Amygdala (tissue), 56 donors: ENCODE measurements at places on chromosomes 11 and 22.
A peak's percentile ranks its signal among the peaks of the same experiment; 100 is the strongest.

- no peak for DNase-seq
Measured at GRCh38 chr22:43867839-43868635, 5.7 kb upstream of the SULT4A1 start.

DNA sequence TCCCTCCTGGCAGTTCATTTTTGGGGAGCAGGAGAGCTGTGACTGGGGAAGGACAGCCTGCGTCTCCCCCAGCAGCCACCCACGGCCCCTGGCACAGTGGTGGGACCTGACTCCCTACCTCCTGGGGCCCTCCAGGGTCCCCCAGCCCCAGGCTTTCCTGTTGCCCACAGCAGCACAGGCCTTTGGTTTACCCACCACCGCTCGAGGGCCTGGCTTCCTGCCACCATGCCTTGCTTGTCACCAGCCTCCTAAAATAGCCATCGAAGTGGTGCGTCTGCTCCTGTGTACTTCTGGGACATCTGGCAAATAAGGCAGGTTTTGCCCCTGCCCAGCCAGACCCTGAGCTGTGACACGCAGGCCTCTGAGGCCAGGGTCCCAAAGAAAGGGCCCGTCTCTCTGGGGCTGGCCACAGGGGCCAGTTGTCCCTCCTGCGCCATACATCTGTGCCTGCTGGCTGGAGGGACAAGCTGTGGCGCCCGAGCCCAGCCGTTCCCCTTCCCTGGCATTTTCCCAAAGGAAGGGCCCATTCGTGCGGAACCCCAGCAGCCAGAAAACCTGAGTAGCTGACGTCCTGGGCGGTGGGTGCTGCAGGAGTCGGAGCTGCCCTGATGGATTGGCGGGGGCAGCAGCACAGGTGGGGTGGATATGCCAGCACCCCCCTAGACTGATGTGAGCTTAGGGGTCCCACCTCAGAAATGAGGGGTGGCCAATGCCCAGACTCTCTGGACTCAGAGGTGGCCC lies 14.6 kb downstream of the PHLDA2 start:
- DNase-seq, result no peak

DNA sequence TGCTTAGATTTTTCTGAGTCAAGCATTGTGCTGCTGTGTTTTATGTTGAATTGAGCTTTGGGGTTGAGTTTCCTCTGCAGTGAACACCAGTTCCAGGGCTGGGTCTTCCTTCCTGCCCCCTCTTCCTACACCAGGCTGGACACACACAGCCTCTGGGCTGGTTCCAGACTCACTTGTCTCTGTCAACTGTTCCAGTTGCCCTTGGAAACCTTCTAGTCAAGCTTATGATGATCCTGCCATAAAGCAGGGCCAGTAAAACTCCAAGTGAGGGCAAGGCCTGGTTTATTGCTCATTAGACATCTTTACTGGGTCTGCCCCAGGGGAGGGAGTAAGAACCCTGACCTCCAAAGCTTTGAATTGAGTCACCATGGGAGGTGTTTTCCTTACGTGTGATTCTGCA lies 61.1 kb downstream of the KIAA1671 start:
- no peak for DNase-seq

DNA sequence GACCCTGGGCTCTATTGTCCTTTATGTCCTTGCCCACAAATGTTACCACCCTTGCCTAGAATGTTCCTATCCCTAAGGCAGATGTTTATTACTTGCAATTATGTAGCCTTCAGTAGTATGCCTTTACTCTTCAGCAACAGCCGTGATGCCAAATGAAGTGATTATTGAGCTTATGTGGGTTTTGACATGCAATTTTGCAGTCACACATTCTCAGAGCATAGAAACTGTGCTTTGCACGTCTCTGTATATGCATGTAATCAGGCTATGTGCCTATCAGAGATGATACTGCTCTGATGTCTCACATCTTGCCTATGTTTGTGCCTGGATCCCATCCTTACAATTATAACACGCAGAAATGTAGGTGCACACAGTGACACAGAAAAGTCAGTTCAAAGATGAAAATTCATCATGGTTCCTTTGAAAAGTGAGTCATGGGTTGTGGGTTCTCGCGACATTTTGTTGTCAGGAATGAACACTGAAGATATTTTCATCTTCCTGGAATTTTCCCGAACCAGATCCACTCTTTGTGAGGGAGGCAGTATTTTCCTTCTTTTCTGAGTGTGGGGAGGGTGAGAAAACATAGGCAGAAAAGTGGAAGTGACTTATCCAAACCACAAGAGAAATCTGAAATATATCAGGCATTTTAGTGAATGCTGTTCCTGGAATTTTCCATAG lies 81.1 kb downstream of the BMAL1 start:
- DNase-seq, result no peak

GRCh38 chr11:65643971-65644370 lies 6.1 kb downstream of the SIPA1 start:
- DNase-seq, result no peak

- DNase-seq, result no peak
Measured at GRCh38 chr11:100190395-100190794, 496.7 kb upstream of the ARHGAP42 start.

DNA sequence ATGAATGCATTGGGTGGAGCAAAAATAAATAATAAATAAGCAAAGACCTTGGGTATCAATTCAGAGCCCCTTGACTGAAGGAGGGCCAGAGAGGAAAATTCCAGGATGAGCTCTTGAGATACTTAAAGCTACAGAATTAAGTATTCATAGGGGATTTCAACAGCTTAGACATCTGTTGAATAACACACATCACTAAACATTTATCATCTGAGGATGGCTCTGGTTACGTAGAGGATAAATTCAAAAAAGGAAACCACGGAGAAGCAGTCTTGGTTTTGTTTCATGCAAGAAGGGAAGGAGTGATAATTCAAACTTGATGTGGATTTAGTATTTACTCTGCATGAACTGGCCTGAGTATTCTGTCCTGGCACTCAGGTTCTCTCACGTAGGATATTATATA lies 29.8 kb downstream of the ARHGAP42 start:
- DNase-seq, result no peak

DNA sequence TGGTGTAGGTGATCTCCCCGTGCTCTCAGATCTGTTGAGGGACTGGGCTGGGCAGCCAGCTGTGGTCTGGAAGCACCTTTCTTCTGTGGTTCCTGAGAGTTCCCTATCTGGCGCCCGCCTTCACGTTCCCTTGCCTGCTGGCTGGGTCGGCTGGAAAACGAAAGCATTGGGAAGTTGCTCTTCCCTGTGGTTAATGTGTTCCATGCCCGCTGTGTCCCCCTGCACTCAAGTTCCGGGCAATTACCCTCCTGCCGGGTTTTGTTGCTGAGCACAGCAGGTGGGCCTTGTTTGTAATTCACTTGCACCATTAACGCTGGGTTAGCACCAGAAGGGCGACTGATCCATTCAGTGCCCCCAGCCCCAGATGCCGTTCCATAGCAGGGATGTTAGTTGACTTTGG lies 134.1 kb downstream of the GRIK4 start:
- DNase-seq, result no peak

DNA sequence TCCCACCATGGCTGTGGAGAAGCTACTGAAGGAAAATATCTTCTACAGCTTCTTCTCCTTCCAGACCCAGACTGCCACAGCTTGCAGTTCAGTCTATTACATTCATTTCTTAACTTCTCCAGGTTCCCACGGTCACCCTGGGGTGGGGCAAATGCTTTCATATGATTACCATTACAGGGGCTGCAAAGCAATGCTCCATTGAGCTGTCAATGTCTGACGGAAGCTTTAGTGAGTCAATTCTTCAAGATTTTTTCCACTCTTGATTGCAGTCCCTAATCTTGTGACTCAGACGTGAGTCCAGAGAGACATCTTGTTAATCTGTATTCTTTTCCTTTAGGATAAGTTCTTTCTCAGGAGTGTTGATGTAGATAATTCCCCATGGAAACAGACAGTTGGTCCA lies 233.4 kb upstream of the DDI1 start:
- no peak for DNase-seq

GRCh38 chr11:11746449-11746848 lies 95.3 kb upstream of the USP47 start:
- no peak for DNase-seq

DNA sequence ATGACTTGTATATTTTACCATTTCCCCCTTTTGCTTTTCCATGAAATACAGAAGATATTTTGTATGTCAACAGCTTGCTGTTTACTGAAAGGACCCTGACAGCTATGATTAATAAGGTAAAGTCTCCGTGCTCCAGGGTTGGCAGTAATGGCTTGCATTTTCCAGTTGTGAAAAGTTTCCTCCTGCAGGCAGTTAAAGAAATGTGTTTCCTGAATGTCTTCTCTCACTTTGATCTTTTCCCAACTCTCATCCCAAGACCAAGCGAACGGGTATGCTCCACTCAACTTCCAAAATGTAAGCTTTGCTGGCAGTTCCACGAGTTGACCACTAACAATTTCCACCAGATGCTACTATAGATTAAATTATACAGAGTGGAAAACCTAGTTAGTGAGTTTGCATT lies 8.9 kb downstream of the FIBIN start:
- DNase-seq, result no peak

DNA sequence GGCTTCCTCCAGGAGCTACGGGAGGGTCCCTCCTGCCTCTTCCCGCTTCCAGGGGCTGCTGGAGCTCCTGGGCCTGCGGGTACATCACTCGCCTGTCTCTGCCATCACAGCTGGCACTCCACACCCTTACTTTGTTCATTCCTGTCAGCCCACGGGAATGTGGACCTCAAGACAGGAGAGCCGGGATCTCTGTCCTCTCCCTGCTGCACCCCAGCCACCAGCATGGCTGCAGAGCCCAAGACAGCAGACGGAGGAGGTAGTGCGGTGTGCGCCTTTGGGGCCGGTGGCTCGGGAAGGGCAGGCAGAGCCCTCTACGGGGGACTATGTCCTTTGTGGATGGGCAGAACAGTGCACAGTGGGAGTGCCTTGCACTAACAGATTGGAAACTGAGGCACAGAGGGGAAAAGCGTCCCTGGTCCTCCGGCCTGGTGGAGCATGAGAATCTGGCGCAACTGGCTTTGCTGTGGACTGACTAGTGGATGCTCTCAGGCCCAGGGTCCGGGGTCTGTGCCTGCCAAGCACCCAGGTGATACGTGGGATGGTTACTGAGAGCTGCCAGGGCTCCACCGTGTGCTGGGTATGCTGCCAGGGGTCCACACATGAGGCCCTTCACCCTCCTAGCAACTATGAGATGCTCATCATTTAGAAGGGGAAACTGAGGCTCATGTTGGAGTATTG lies 47.3 kb downstream of the IGF2 start:
- no peak for DNase-seq

DNA sequence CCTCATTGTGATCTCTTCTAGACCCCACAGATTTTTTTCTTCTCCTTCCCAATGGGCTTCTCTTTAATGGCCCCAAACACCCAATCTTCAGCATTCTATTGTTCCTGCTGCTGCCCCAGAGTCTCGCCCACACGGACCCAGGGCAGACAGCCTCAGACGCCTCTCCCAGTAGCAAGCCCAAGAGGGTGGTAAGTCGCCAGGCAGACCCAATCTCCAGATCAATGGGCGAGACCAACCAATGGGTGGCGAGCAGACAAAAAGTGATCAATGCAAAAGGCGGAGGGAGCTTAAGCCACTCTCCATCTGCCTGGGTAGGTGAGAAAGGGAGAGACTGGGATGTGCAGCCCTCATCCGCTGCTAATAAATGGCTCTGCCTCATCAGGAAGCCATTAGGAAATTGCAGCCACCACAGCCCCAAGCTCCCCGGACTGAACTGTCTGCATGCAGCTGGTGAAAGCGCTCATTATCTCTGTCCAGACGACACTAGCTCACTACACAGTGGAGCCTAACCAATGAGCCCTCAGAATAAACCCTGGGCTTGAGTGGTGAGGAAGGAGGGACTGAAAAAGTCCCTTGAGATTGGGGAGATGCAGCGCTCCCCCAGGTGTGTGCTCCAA lies 81.8 kb downstream of the ETS1 start:
- peak; percentile 21 for DNase-seq

- no peak for DNase-seq
Measured at GRCh38 chr11:102291831-102292230, 25.5 kb upstream of the BIRC3 start.

DNA sequence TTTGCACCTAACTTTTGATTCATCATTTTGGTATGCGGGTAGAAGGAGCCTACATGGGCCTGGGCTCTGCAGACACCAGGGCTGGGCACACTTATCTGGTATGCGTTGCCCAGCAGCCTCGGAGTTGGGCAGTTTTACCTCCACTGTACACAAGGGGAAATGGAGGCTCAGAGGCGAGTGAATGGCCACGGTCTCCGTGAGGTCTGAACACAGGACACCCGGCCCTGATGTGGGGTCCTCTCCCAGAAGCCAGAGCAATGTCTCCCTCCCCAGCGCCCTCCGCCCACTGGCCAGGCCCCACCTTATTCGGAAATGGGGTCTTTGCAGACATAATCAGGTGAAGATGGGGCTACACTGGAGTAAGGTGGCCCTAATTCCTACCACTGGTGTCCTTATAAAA lies 43.7 kb downstream of the OSBPL5 start:
- DNase-seq, result no peak

- no peak for DNase-seq
Measured at GRCh38 chr11:128796270-128796669, 70.8 kb downstream of the KCNJ1 start.

DNA sequence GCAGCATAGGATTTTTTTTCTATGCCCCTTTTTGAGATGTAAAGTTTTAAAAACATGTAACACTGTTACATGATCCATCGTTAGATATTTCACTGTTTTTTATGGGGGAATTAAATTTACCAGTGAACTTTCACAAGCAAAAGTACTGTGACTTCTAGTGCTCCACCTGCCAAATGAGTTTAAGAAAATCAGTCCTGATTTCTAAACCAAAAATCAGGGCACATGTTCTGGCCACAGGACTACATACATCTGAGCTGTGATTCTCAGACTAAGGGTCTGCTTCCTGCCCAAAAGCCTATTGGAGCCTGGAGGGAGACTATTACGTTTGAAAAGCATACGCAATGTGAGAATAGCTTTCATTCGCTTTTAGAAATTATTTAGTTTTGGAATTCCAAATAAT lies 22.5 kb downstream of the TMPRSS13 start:
- no peak for DNase-seq

DNA sequence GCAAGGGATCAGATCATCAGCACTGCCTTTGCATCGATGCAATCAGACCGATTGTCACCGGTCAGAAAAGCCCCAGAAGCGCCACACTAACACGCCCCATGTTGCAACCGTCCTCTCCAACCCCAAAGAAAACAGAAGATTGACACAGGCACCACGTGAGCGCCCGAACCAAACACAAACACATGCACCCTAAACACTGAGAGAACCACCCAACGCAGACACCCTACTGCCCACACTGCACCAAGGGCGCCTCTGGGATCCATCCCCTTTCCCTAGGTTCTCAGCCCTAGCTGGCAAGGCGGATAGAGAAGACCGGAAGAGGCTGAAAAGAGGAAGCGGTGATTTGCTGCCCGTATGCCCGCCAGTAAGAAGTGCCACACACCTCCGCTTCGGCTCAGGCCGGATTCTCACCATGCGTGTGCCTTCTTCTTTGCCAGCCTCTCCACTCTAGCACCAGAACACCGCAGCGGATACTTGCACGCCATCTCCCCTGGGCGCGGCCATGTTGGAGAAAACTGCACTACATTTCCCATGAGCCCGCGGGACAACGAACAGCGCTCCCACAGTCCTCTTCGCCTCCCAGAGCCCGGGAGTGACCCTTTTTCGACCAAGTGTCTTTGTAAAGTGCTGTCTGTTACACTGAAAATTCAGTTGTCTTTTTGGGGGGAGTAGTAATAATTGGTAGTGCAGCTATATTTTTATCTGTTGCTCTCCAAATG lies at the start of gene ALKBH8:
Gene ALKBH8, minus strand, starts transcription at position 517 of the 719 bp plus-strand sequence. CDS start 4,842 bp downstream, outside the sequence.
- peak; percentile 67 for DNase-seq

GRCh38 chr11:84103096-84103495 lies 816.9 kb upstream of the CCDC90B start:
- peak; percentile 27 for DNase-seq
